ENCODE measurements at places on chromosomes 3 and 15.

DNA sequence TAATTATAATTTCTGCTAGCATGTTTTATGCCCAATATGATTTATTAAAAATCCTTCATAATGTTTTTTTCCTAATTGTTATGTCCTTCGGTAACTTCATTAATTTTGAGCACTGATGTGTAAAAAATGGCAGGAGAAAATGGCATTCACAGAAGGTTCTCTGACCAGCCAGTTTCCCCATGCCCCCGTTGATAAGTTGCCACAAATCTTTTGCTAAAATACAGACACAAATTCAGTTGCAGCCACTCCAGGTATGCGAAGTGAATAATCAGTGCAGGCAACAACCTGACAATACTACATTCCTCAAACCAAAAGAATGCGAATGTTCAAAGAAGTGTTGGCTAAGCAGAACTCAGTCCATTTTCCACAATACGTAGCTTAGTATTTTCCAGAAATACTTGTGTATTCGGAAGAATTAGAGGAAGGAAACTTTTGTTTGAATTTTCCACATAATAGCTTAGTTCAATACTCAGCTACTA is 32.7 kb downstream of the CHL1 start:
- no peak for DNase-seq

GRCh38 chr3:50095352-50095998 is 6.8 kb downstream of the RBM5 start:
- DNase-seq = no peak

DNA sequence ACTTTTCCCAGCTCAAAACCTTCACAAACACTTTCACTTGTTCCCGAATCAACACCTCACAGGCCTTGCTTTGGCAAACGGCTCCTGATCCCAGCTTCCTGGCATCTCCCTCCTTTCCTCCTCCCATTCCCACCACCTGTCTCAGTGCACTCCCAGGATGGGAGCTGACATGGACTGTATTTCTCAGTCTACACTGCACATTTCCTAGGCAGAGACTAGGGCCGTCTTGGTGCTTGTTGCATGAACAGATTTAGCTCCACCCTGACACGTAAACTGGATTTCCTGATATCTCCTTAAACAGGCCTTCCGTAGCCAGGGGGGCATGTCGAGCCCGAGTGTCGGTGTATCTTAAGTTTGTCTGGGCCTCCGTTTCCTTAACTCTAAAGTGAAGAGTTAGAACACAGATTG is 790 bp upstream of the WHAMM start:
- no peak for DNase-seq

DNA sequence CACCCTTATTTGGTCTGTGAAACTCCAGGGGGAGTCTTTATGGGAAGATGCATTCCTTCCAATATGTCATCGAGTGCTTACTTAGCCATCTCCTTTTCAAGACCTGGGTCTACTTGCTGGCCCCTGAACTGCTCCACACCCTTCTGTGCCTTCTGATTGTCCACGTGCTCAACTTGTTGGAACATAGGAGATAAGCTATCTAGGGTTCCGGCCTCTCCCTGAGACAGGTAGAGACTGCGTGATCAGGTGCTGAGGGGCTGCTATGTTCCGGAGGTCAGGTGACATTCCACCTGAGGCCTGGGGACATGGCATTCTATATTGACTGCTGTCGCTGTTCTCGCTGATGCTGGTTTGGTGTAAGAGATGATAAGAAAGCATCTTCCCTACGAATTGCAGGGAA is 65.6 kb downstream of the ATP1B3 start:
- no peak for DNase-seq

GRCh38 chr3:152349392-152349791 is 80.7 kb downstream of the MBNL1 start:
- DNase-seq = no peak

DNA sequence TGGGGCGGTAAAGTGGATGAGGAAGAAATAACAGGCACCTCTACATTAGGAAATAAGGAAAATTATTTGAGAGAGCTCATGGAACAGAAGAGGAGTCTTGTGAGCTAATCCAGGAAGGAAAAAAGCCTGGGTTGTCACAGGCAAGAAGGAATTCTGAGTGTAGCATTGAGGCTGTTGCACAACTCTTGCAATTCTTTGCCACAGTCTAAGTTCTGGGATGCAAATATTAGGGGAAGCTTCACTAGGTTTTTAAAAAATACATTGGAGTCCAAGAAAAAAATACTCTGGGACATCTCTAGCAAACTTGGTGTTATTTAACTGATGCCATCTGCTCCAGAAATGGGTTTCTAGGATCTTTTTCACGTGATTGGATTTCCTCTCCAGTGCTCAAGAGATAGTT is 122.3 kb downstream of the SPATA16 start:
- DNase-seq = no peak

DNA sequence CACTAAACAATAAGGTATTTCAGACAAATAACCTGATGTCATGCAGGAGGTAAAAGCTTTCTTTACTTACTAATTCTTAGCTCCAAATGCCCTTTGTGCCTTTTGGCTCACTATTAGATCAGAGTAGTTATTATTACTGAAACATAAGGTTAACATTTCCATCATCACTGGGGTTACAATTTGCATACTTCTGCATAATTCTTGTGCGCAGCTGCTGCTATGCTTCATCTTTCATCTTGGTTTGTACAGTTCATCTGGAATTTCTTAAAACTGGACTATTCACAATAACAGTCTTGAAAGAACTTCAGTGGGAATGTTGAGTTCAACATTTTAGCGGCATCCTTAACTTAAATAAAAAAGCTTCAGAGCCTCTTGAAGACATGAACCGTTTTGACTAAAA is 383.2 kb upstream of the ADAMTS9 start:
- DNase-seq = no peak

GRCh38 chr15:42150219-42150970 is 6.0 kb downstream of the PLA2G4F start:
- DNase-seq = no peak

- no peak for DNase-seq
Measured at GRCh38 chr15:65611888-65612615, 1.1 kb upstream of the INTS14 start.

GRCh38 chr15:41870689-41871081 is 23.2 kb downstream of the SPTBN5 start:
- DNase-seq = peak; percentile 29

DNA sequence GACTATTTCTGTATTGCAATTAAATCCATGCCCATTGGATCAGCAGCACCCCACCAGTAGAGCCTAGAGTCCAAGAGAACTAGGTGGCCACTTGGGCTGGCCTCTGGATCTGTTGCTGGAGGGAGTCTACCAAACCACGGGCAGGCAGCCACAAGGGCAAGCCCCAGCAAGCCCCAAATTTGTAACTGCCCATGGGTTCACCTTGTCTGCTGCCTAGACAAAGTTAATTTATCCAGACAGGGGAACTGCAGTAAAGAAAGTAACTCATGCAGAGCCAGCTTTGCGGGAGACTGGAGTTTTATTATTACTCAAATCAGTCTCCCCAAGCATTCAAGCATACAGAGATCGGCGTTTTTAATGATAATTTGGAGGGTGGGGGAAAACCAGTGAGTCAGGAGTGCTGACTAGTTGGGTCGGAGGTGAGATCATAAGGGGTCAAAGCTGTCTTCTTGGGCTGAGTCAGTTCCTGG is 74.0 kb upstream of the TERB2 start:
- DNase-seq = no peak

GRCh38 chr3:126913524-126913923 is 69.4 kb upstream of the PLXNA1 start:
- no peak for DNase-seq

- no peak for DNase-seq
Measured at GRCh38 chr3:15279671-15280402, 52.5 kb downstream of the SH3BP5 start.

DNA sequence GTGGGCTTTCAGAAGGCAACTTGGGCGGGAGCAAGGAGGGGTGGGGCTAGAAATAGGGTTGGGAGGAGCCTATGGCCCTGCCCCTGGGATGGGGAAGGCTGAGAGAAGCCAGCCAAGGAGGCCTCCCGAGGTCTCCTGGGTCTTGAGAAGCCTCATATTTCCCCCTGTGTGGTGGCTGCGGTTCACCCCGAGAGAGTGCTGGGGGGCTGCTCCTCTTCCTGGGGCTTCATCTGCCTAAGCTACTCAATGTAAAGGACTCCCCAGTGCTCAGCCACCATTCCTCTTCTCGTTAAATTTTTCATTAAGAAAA is 174.3 kb downstream of the SMAD6 start:
- DNase-seq = no peak

DNA sequence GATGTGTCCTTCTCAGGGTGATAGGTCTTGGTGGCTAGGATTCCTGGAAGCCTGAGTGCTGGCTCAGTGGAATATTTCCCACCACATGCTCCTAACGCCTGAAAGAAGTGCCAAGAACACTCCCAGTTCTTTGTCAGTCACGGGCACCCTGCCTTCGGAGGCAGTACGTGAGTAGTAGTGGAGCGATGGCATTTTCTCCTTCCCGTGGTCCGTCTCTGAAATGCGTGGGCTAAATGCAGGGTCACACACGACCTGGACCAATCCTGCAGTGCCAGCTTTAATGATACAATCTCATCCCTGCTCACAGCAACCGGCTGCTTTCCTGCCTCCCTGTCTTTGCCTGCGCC is 14.5 kb downstream of the H1-8 start:
- DNase-seq = no peak

GRCh38 chr3:34724916-34725499 is 914.3 kb upstream of the ARPP21 start:
- no peak for DNase-seq
